ENCODE measurements at places on chromosomes 7 and 10. TPM values are rescaled to one million over a fixed set of nuclear protein-coding genes. Genes with fewer than 3 reads are reported as not detected.

The ELOVL3 gene
- not detected for total RNA-seq

The TRPV5 gene
- not detected for total RNA-seq

The CCDC3 gene
- total RNA-seq, result 0.02 TPM

The TECTB gene
- total RNA-seq, result not detected

The CFAP43 gene
- total RNA-seq, result 0.22 TPM

The SCRN1 gene
- total RNA-seq, result 2.1 TPM

The ADRA2A gene
- total RNA-seq, result not detected

The RBM20 gene
- 2.3 TPM for total RNA-seq

The TMEM236 gene
- 0.17 TPM for total RNA-seq

The CRHR2 gene
- not detected for total RNA-seq
